ENCODE measurements at places on chromosomes 4 and X.
A peak's percentile ranks its signal among the peaks of the same experiment; 100 is the strongest.

DNA sequence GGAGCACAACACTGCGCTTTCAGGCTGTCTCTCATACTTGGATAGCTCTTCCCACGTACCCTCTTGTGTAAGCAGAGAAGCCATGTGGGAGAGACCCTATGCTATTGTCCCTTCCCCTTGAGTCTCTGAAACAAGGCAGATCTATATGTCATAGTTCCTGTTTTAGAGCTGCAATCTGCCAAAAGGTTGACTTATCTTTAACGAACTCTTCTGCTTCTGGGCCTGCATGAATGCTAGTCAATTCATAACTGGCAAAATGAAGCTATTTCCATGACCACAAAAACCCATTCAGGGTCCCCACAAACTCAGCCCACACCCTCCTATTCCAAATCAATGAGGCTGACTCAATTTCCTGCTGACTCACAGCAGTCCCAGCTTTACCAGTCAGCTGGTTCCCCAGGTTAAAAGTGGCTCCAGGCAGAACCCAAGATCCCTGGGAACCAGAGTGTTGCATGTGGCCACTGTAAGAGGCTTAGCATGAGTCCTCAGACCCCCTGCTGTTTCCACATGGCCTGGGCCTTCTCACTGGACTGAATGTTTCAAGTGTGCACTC, 25.3 kb upstream of the SOD3 start:
- peak; percentile 95 for DNase-seq

- no peak for DNase-seq
Measured at GRCh38 chr4:143023239-143023918, 161.3 kb upstream of the USP38 start.

GRCh38 chrX:66914080-66914479, 275.2 kb upstream of the EDA2R start:
- DNase-seq: no peak

DNA sequence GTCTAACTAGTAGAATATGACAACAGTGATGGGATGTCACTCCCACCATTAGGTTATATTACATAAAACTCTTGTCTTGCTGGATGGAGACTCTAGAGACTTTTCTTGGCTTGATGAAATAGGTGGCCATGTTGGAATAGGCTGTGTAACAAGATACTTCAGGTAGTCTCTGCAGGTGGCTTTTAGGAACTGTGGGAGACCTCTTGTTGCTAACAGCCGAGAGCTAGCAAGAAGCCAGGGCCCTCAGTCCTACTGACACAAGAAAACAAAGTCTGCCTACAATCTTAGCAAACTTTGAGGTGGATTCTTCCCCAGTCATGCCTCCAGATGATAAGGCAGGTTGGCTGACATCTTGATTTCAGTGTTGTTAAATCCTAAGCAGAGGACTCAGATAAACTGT, 72.5 kb downstream of the GNL3L start:
- no peak for DNase-seq

GRCh38 chr4:89914609-89915550, 20.2 kb downstream of the MMRN1 start:
- no peak for DNase-seq

DNA sequence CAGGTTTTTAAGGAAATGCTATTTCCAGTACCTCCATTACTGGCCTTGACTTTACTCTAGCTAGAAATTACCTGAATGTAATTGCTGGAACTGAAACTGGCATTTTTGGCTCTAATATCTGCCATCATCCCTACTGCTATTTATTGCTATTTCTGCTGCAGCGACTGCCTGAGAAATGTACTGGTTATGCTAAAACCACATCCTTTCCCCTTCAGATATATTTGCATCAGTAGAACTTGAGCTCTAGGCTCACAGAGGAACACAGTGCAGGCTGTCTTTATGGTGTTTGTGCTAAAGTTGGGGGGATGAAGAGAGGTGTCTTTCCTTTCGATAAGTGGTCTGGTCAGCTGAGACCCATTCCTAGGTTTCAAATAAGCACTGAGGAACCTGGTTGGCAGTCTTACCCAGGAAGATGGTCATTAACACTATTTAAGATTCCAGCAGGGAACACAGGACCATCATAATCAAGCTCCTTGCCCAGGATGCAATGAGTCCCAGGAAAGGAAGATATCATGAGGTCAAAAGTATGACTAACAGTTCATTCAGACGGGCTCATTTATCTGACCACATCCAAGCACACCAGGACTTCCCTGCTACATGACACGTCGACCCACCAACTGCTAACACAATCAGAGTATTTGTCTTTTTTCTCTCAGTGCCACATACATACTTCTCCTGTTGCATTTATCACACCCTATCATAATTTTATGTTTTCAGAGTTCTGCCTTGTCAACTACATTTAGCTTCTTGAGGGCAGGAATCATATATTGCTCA, 137.4 kb downstream of the GABRA3 start:
- no peak for DNase-seq

GRCh38 chr4:108533245-108533844, 87.0 kb upstream of the RPL34 start:
- no peak for DNase-seq

GRCh38 chr4:108029731-108030130, 40.0 kb downstream of the HADH start:
- DNase-seq: no peak

DNA sequence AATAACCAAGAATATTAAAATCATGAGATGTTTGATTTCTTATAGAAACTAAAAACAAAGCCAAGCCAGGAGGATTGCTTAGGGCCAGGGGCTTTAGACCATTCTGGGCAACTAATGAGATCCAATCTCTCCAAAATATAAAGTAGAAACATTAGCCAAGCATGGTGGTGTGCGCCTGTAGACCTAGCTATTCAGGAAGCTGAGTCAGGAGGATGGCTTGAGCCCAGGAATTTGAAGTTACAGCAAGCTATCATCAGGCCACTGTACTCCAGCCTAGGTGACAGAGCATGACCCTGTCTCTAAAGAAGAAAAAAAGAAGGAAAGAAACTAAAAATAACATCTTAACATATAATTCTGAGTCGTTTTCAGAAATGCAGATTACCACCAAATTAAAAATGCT, 96.7 kb downstream of the NAF1 start:
- peak; percentile 5 for DNase-seq

GRCh38 chrX:144253356-144253755, 369.5 kb downstream of the UBE2NL start:
- DNase-seq: no peak

- DNase-seq: no peak
Measured at GRCh38 chr4:148770377-148770776, 328.2 kb upstream of the NR3C2 start.

DNA sequence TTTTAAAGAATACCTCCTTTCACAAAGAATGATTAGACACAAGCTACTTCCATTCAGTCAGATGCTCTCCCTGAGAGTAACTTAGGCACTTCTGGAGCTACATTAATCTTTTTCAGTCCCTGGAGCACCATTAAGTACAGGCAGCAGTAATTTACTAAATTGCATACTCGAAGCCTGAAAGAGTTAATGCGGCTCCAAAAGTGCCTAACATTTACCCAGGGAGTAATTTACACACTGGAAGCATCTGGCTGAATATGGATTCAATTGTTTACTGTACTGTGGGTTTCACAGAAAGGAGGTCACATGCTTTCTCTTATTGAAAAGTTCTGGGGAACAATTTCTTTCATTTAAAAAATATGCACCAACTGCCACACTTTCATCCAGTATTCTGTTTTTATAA, 260.8 kb upstream of the TENM3 start:
- DNase-seq: no peak

- DNase-seq: no peak
Measured at GRCh38 chrX:107714206-107714891, 61.2 kb downstream of the TSC22D3 start.

GRCh38 chr4:119581190-119581873, 47.3 kb downstream of the PDE5A start:
- DNase-seq: no peak

GRCh38 chr4:123849495-123849894, 452.9 kb downstream of the SPRY1 start:
- no peak for DNase-seq

GRCh38 chr4:56434599-56435139, 746 bp downstream of the PPAT start:
- DNase-seq: peak; percentile 51

DNA sequence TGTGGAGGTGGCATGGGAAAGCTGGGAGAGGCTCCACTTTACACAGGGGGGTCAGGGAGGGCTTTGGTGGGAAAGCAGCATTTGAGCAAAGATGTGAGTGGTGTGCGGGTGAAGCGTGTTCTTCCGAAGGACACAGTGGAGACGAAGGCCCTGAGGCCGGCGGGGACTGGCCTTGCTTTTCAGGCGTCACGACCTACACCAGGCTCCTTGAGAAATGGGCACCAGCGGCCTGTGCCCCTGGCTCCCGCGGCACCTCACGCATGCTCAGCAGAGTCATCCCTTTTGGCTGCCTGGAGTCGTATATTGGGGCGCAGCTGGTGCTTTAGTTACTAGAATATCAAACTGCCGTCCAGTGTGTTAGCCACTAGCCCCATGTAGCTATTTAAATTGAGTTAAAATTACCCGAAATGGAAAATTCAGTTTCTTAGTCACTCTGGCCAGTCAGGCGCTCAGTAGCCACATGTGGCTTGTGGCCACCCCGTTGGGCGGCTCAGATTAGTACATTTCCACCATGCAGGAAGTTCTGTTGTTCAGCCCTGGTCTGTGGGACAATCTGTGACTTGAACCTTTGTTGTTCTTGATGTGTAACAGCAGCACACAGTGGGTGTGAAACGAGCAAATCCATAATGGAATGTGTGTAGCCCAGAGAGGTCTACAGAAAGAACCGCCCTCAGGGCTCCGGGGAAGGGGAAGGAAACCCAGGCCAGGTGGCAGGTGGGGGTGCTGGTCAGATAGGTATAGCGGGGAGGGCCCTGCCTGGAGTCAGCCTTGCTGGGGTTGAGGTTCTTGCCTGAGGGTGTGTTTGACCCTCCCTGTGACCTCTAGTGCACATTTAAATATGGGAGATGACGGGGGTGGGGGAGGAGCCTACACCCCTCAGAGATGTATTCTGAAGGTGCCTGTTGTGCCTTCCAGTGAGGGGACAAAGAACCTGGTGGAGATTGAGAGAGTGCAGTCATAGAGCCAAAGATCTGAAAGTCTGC, 30.4 kb downstream of the TBC1D14 start:
- no peak for DNase-seq

GRCh38 chrX:100645106-100645505, 1.1 kb downstream of the SRPX2 start:
- DNase-seq: peak; percentile 42

GRCh38 chrX:22922961-22923360, 76.8 kb upstream of the DDX53 start:
- no peak for DNase-seq
